Esophagus squamous epithelium (tissue), 5 donors: ENCODE measurements at places on chromosomes 2 and 18.

DNA sequence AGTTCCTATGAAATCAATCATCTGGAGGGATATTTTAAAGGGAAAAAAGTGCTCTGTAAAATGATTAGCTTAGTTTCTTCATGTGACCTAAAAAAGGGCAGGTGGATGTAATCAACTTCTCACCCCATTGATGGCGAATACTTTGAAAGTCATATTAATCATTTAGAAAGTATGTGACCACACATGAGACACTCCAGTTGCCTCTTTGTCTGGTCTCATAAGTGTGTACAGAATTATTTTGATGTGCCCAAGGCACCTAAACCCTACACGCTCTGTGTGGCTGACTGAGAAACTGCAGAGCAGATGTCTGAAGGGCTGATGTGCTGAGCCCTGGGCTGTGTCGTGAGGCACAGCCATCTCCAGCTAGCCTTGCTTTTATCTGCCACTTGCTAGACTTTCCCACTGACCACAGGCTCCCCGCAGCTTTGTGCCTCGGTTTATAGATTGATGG, 26.9 kb downstream of the SGPP2 start:
- no peak for DNase-seq

- no peak for DNase-seq
Measured at GRCh38 chr2:195049372-195050031, 607.5 kb upstream of the SLC39A10 start.

- no peak for DNase-seq
Measured at GRCh38 chr2:34787341-34787740, 1188.2 kb upstream of the FAM98A start.

DNA sequence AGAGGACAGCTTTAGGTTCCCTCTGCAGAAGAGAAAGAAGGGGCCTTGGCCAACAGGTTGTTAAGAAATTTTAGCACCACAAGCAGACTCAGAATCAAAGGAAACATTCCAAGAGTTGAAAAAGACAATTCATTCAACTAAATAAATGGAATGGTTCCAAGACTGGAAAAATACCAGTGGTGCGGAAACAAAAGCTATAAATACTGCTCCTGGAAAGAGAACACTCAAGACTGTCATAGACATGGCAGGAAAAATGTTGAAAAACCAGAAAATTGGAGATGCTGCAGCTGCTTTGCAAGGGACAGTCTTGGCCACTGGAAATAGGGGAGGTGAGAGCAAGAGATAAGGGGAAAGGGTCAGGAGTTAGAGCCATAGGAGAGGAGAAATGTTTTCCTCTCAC, 312.7 kb upstream of the CYRIA start:
- no peak for DNase-seq

DNA sequence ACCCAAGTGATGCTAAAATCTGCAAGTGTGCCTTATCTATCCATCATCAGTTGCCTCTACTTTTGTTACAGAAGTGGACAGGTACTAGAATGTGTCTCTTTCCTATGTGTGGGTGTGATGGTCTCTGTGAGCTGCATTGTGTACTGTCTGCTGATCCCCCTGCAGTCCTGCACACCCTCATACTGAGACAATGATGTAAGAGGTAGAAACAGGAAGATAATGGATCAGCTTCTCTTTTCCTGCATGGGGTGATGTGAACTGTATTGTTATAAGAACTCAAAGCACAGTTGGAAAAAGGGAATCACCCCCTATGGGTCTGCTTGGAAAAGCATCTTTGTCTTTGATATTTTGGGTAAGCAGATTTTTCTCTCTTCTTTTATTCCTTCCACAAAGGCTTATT, 537.6 kb upstream of the CDH2 start:
- no peak for DNase-seq

DNA sequence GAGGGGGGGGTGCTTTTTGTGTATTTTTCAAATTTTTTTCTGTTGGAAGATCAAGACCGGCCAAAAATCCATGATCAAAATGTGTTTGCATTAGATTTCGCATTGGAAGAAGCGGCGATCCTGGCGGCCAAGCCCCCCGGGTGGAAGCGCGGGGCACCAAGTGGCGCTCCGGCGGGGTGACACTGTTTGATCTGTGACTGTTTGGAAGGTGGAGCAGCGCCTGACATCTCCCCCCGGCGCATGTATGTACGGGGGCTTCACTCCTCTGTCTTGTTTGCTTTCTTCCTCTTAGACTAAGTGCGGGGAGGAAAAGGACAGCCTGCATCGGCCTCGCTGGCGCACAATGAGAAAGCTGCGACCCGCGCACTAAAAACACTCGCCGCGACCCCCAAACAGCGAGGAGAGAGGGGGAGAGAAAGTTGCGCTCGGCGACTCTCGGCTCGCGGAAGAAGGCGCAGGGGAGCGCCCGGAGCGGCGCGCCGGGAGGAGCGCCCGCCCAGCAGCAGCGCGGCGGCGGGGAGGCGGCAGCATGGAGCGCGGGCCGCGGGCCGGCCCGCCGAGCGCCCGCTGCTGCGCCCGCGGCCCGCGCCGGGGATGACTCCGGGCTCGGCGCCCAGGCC, 515 bp downstream of the TSHZ1 start:
- DNase-seq, result no peak

GRCh38 chr2:236162882-236163470, 5.2 kb downstream of the GBX2 start:
- DNase-seq, result no peak

GRCh38 chr2:171154348-171154747, 6.3 kb downstream of the TLK1 start:
- no peak for DNase-seq

DNA sequence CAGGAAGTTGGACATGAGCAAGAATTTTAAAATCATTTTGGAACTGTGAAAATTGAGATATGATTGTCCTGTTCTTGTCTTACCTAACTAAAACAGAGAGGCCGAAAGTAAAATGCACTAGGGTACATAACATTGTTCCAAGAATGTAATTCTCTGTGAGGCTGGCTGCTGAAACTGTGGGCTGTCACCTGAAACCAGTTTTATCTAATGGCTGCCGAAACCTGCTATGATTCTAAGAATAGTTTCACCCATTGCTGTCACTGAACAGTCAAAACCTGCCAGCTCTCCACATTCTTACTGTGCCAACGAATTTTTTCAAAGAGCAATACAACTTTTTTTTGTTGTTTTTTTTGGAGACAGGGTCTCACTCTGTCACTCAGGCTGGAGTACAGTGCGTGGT, 119.3 kb upstream of the ZSWIM2 start:
- no peak for DNase-seq

DNA sequence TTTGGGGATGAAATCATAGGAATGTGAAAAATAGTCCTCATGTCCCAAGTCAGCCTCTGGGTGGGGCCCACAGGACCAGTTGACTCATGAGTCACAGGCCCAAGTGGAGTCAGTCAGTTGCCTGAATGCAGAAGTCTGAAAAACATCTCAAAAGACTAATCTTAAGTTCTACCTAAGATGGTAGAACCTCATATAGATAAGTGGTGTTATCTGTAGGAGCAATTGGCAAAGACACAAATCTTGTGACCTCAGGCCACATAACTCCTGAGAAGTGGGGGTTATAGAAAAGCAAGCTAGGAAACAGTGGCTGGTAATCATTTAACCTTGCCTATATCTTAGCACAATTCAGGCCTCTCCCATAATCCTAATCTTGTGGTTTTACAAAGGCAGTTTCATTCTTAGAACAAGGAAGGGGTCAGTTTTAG, 257.1 kb upstream of the SPOPL start:
- no peak for DNase-seq

DNA sequence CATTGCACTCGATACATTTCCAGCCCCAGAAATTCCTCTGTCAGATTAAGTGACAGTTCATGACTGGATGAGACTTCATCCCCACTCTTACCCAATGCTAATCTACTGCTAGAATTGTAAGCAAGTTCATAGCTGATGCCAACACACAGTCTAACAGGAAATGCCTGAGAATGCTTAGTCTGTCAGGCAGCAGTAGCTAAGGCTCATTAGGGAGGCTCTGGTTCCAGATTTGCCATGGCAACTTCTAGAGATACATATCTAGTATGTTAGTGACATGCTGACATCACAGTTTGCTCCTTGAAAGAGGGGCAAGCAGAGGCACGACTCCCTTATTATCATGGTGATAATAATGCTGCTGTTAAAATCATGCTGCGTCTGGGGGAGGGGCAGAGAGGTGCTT, 198.4 kb downstream of the RBM43 start:
- DNase-seq, result no peak

GRCh38 chr2:58569475-58570185, 328.5 kb upstream of the FANCL start:
- no peak for DNase-seq

DNA sequence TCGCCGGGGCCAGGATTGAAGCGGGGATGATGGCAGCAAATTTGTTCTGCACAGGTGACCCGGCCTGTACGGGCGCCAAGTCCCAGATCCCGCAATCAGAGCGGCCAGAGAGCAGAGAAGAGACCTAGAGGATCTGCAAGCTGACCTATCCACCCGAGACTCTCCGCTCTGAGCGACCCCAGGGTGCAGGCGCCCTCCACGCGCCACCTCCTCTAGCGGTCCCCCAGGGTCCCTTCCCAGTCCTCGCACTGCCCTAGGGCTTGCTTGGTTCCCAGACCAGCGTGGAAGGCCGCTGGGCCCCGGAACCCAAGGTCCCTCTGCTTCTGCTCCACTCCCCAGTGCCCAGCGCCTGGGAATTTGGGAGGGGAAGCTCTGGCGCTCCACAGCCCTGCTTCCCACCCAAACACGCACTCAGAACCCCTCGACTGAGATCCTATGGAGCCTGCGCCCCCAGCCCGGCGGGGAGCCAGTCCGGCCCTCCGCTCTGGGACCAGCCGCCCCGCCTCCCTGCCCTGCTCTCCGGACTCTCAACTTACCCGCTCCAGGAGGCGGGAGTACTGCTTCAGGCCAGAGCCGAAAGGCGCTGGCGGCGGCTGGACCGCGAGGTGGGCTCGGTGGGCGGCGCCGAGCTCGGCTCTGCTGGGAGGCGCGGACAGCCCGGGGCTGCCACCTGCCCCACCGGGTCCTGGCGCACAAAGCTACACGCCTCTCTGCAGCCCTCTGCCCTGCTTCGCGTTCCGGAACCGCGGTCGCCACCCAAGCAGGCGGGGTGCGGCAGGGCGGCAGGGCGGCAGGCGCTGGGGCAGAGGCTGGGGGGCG, 3.0 kb upstream of the SIX3 start:
- DNase-seq, result no peak

DNA sequence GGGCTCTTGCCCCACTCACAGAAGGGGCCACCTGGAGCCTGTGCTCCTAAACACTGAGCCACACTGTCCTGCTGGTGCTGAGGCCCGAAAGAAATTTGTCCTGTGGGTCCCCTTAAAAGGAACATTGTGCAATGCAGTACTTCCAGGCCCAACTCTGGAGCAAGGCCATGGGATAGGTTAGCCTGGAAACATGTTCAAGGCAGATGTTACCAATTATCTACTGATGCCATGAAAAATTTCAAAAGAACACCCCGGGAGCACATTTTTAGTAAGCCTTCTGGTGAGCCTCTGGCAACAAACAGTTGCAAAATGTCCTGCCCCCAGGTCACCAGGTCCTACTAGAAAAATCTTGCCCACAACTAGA, 12.3 kb upstream of the PTMA start:
- no peak for DNase-seq

- DNase-seq, result no peak
Measured at GRCh38 chr2:54529935-54530334, 73.8 kb downstream of the SPTBN1 start.

GRCh38 chr2:36589230-36589630, 8.7 kb downstream of the FEZ2 start:
- DNase-seq, result no peak

DNA sequence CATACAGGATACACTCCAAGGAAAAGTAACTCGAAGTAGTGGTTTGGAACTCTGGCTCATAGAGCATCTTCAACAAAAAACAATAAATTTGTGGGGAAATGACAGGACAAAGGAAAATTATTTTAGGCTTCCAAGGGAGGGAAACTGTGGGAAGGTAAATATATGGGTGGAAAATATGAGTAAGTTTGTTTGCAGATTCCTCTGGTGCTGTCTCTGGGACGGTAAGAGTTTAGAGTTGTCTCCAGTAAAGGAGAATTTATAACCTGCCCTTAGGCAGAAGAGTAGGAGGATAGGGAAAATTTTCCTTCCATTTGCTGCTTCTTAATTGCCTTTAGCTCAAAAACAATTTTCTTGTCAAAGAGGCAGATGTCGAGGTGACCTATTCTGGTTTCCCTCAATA, 19.3 kb downstream of the HNMT start:
- no peak for DNase-seq

DNA sequence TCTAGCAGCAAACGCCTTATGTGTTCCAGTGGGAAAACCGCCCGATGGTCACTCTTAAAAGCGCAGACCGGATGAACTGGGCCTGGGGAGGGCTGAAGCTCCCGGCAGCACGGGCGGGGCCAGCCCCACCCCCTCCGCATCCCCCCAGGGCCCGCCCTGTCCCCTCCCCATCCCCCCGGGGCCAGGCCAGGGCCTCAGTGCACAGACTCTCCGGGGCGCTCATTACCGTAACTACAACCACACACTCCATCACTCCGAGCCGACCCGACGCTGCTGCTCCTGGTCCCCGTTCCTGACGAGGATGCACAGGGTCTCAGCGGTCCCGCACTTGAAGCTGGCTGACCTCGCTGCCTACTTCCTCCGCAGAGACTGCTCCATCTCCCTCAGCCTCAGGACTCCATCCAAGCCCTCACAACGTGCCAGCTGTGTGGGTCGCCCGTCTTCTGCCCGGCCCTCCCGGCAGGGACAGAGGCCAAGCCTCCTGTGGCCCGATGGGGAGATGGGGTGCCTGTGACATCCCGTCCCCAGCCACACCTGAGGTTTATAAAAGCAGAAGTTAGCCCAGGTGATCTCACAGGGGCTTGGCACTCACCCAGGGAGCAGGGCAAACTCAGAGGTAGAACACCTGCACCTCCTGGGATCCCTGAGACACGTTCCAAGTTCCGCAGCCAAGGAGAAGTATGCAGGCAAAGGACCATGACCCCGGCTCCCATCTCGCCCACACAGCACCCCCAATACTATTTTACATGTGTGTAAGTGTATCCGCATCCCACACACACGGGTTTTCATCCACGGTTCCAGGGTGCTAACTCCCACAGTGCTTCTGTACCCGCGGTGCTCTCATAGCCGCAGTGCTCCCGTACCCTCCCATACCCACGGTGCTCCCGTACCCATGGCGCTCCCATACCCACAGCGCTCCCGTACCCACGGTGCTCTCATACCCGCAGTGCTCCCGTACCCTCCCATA, 36.0 kb downstream of the SLC66A2 start:
- no peak for DNase-seq

DNA sequence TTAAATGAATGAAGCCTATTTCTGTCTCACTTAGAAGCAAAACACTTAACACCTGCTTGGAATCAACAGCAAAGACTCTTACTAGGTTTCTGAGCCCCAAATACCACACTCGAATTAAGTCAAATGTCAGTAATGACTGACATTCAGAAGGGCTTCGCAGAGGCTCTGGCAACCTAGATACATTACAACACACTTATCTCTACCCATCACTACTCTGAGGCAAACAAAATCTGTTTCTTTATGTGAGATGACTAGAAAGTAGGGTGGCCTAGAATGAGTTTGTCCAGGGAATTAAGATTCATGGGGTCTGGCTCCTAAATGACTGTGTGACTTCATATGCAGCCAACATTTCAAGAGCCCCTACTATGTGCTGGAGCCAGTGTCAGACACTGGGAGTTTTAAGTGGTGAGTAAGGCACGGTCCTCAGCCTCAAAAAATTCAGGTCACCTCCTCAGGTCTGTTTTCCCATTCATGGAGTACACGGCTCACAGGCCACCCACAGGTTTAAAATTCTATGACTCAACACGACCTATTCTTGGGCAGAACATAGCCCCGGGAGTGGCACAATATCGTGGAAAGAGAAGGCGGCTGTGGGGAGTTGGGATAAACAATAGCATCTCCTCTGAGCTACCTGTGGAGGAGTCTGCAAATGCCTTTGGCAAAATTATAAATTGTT, 150.3 kb upstream of the ZFP36L2 start:
- no peak for DNase-seq
